ENCODE measurements at places on chromosomes 11 and 22.

DNA sequence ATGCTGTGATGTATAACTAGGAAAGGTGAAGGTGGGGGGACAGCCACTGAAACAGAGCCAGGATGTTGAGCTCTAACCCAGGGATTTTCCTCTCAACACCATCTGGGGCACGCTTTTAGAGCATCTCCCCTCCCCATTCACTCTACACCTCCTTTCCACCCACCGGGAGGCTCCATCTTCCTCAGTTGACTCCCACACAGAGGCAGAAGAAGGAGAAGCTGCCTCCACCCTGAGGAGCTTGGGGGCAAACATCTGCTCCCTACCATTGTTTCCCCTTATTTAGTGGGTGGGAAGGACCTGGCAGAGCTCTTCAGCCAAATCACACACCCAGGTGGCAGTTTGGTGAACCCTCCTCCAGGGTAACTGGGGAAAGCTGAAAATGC, 50.0 kb upstream of the ADA2 start:
- H3K27ac ChIP-seq, result no peak overlapping the region
- DNase-seq, result no peak
- peaks cover 41% of the 10 kb centered on the region for H3K4me1 ChIP-seq
- H3K27me3 ChIP-seq, result no peaks in the 10 kb centered on the region

DNA sequence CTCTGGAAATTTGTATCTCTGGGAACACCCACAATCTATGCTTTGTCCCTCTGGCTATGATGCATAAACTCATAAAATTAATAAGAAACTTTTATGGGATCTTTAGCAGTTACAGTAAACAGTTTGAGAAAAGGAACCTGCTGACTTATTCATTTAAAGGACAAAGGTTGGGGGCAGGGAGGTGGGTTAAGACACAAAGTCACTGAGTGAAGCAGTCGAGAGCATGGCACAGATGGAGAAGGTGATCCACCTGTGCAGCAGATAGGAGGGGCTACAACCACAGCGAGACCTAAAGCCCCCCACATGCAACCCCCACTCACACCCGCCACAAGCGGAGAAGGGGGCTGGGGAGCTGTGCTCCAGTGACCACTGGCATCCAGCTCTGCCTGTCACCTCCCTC, 45.0 kb downstream of the SMCO4 start:
- H3K27ac ChIP-seq, result no peak overlapping the region
- H3K27me3 ChIP-seq, result no peaks in the 10 kb centered on the region
- no peaks in the 10 kb centered on the region for H3K36me3 ChIP-seq

GRCh38 chr22:41781507-41781906, 19.0 kb upstream of the CCDC134 start:
- H3K36me3 ChIP-seq, result no peaks in the 10 kb centered on the region
- H3K27me3 ChIP-seq, result no peaks in the 10 kb centered on the region
- no peak overlapping the region for H3K4me3 ChIP-seq
- no peak overlapping the region for H3K27ac ChIP-seq

DNA sequence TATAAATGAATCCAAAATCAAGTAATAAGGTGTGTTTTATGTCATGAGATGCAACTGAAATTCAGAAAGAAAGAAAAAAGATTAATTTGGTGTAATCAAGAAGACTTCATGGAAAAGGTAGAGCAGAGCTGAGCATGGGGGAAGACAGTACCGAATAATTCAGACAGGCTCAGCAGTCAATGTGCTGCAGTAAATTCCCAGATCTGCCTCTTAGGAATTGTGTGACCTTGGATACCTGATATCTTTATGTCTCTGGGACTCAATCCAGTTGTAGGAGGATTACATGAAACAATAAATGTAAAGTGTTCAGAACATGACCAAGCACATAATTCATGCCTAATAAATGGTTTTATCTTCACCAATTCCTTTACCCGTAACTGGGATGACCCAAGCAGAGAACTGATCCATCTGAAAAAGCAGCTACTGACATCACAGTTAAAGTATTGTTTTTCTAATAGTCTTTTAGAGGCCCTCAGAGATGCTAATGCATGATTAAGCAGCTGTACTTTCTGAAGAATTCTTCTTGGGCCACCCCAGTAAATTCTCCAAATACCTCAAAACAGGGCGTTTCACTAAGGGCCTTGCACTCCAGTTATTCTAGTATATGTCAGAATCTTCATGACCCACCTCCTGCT, 7.8 kb downstream of the MS4A12 start:
- DNase-seq, result no peak
- H3K4me1 ChIP-seq, result no peaks in the 10 kb centered on the region

GRCh38 chr11:134397304-134398078, 14.6 kb downstream of the B3GAT1 start:
- H3K4me1 ChIP-seq, result no peaks in the 10 kb centered on the region
- no peaks in the 10 kb centered on the region for H3K36me3 ChIP-seq
- DNase-seq, result no peak
- no peak overlapping the region for H3K4me3 ChIP-seq
- peaks cover 3% of the 10 kb centered on the region for H3K27me3 ChIP-seq
- H3K27ac ChIP-seq, result no peak overlapping the region

GRCh38 chr22:38872831-38873248, 824 bp upstream of the CBX6 start:
- DNase-seq, result peak; percentile 76
- peak overlapping the region; percentile 90 for H3K27ac ChIP-seq
- peaks cover 15% of the 10 kb centered on the region for H3K4me1 ChIP-seq
- no peaks in the 10 kb centered on the region for H3K27me3 ChIP-seq
- H3K36me3 ChIP-seq, result peaks cover 4% of the 10 kb centered on the region
- peak overlapping the region; percentile 53 for H3K4me3 ChIP-seq

- H3K4me1 ChIP-seq, result peaks cover 13% of the 10 kb centered on the region
- H3K27ac ChIP-seq, result peak overlapping the region; percentile 68
- no peak for DNase-seq
- no peaks in the 10 kb centered on the region for H3K36me3 ChIP-seq
- H3K27me3 ChIP-seq, result no peaks in the 10 kb centered on the region
Observed at GRCh38 chr11:67421430-67422031, 6.1 kb downstream of the CARNS1 start.

- DNase-seq, result no peak
- H3K4me1 ChIP-seq, result no peaks in the 10 kb centered on the region
- H3K36me3 ChIP-seq, result no peaks in the 10 kb centered on the region
- H3K27me3 ChIP-seq, result no peaks in the 10 kb centered on the region
- no peak overlapping the region for H3K4me3 ChIP-seq
Observed at GRCh38 chr22:19492504-19493174, 12.9 kb downstream of the CDC45 start.

GRCh38 chr11:77879218-77879617, 58.3 kb downstream of the AAMDC start:
- peaks cover 5% of the 10 kb centered on the region for H3K36me3 ChIP-seq
- no peak overlapping the region for H3K4me3 ChIP-seq
- DNase-seq, result no peak
- H3K27ac ChIP-seq, result no peak overlapping the region

DNA sequence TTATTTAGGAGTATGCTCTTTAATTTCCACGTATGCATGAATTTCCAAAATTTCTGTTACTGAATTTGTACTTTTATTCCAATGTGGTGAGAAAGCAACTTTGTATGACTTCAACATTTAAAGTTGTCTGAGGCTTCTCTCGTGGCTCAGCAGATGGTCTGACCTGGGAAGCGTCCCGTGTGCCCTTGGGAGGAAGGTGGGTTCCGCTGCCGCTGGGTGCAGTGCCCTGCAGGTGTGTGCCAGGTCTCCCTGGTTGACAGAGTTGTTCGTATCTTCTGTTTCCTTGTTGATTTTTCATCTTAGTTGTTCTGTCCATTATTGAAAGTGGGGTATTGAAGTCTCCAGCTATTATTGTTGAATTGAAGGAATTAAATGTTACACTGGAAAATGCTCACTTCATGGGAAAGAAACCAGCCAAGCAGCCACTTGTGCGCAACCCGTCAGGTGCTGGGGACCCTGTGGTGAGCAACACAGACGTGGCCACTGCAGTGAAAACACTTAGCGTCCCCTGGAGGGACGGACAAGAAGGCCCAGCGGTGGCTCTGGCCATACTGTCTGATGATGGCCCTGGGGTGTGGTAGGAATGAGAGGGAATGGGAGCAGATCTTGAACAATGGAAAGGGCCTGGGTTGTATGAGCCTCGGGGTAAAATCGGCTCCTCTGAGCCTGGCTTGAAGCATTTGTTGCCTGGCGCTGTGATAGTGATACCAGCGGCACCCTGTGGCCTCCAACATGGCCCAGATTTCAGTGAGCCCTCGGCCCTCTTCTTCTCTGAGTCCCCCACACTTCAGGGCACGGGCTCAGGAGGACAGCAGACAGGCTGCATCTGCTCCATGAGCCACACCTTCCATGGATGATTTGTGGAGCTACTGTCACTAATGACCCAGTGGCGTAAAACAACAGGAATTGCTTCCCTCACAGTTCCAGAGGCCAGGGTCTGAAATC, 31.5 kb upstream of the KRTAP5-7 start:
- H3K4me3 ChIP-seq, result no peak overlapping the region
- no peaks in the 10 kb centered on the region for H3K27me3 ChIP-seq
- no peak overlapping the region for H3K27ac ChIP-seq
- H3K36me3 ChIP-seq, result peaks cover 18% of the 10 kb centered on the region
- no peaks in the 10 kb centered on the region for H3K4me1 ChIP-seq

DNA sequence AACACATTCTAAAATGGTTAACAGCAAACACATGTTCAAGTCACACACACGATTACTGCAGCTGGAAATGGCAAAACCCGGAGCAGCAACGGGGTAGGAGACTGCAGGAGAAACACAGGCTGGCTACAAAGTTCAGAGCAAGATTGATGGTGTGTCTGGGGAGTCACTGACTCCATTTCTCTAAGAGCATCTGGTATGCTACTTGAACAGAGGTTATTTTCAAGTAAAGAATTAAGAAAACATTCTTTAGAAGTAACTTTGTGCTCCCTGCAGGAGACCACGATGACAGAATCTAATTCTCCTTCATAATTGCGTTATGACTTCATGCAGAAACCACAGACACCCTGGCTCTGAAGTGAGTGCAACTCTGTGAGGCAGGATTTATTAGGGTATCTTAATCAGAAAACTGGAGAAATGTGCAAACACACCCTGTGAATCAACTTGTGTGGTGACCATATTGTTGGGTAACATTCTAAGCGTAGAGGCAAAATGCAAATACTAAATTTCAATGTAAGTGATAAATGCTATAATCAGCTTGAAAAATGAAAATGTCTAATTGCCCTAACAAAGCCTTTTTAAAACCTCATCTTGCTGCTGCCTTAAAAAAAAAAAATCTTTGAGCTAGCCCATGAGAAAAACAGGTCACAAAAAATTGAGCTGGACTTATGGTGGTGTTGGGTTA, 303.0 kb downstream of the CADM1 start:
- no peak overlapping the region for H3K4me3 ChIP-seq
- DNase-seq, result no peak
- no peaks in the 10 kb centered on the region for H3K36me3 ChIP-seq
- no peak overlapping the region for H3K27ac ChIP-seq
- no peaks in the 10 kb centered on the region for H3K27me3 ChIP-seq

DNA sequence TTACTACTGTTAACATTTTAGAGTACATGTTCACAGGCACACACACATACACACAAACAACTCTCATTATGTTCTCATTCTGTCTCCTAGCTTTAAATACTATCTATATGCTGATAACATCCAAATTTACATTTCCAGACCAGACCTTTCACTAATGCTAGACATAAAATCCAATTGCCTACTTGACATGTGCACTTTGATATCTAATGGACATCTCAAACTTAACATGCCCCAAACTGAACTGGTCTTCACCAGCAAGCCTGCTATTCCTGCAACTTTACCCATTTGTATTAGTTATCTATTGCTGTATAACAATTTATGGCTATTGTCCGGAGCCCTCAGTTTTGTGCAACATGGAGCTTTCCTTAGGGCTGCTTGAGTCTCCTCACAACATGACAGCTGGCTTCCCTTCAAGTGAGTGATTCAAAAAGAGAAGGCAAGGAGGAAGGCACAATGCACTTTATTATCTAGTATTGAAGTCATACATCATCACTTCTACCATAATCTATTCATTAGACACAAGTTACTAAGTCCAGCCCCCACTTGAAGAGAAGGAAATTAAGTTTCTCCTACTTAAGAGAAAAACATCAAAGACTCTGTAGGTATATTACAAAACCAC, 3.0 kb downstream of the SLC36A4 start:
- no peaks in the 10 kb centered on the region for H3K4me1 ChIP-seq
- no peak for DNase-seq
- H3K27me3 ChIP-seq, result no peaks in the 10 kb centered on the region

- peaks cover 26% of the 10 kb centered on the region for H3K4me1 ChIP-seq
- no peak for DNase-seq
- H3K36me3 ChIP-seq, result peaks cover 9% of the 10 kb centered on the region
- no peak overlapping the region for H3K4me3 ChIP-seq
- peak overlapping the region; percentile 74 for H3K27ac ChIP-seq
Observed at GRCh38 chr11:12209096-12209495, 98.7 kb downstream of the MICAL2 start.

DNA sequence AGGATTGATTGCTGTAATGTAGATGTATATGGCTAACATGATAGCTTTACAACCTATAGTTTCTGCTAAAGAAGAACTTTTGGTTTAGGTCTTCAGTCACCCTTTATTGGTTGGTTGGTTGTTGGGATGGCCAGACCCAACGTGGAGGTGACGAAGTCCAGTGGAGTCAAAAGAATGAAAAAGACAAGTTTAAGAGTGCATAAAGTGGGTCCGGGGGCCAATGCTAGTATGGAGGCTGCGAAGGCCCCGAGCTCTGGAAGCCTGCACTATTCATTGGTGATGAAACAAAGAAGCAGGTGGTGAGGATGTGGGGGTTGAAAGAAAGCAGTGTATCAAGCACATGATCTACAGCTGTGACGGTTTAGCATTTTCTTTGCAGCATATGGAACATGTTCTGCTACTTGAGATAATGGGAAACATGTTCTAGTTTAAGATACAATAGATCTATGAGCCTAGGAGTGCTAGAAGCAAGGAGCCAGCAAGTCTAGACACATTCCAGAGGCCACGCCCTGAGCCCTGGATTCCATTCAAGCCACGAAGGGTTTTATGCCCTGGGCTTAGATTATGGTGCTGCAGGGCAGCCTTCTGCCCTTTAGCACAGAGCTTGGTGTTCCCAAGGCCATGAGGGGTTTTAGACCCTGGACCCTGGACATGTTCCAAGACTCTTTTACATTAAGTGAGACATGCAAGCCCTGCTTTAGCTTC, 6.3 kb downstream of the TCP11L1 start:
- peak; percentile 76 for DNase-seq
- H3K4me1 ChIP-seq, result peaks cover 38% of the 10 kb centered on the region
- no peak overlapping the region for H3K4me3 ChIP-seq
- H3K27ac ChIP-seq, result peak overlapping the region; percentile 40

DNA sequence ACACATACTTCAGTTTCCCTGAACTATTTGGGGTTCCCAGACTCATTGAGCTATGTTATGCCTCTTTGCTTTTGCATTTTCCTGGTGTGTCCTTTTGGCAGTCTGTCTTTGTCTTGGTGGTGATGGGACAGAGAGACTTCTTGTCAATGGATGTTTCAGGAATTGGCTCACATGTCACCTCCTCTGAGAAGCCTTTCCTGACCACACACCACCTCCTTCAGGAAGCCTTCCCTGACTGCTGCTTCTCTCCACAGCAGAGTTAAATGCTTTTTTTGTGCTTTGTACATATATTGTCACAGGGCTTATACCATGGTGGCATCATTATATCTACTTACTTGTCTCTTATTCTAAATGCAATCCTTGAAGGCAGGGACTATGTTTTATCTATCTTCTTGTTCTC, 28.5 kb upstream of the ELF5 start:
- H3K27ac ChIP-seq, result no peak overlapping the region
- no peaks in the 10 kb centered on the region for H3K36me3 ChIP-seq
- no peaks in the 10 kb centered on the region for H3K4me1 ChIP-seq

GRCh38 chr11:44463751-44464150, 101.7 kb upstream of the CD82 start:
- H3K4me3 ChIP-seq, result no peak overlapping the region
- H3K36me3 ChIP-seq, result no peaks in the 10 kb centered on the region
- H3K27me3 ChIP-seq, result no peaks in the 10 kb centered on the region
- DNase-seq, result no peak
- H3K4me1 ChIP-seq, result no peaks in the 10 kb centered on the region
